ENCODE measurements at places on chromosomes 13 and 19.

- DNase-seq: no peak
These were observed 5.3 kb downstream of the ZNF85 start for GRCh38 chr19:20928371-20928770.

DNA sequence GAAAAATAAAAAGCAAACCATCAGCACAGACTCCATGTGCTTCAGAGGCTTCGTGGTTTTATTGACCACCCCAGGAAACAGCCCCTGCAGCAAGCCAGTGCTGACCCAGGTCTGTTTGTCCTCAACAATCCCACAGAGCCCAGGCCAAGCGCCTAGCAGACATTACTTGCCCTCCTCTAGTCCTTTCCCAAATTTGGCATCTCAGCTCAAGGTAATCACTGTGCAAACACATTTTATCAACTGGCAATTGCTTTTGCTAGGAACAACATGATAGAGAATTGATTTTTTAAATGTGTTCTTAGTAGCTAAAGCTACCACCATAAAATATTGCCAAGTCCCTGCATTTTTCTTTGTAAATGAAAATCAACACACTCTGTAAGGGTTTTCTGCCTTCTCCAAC is 121.8 kb downstream of the STOML3 start:
- no peak for DNase-seq

DNA sequence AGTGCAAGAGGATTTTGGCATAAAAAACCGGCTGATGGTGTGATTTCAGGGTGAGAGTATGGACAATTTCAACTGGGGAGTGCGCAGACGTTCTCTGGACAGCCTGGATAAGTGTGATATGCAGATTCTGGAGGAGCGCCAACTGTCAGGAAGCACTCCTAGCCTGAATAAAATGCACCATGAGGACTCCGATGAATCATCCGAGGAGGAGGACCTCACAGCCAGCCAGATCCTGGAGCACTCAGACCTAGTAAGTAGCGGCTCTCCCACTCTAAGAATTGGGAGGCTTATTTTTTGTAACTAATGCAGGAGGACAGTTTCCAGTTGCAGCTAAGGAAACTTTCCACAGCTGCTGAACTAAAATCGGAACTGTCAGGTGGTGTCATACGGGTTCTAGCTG is 53.6 kb downstream of the ZAR1L start:
- DNase-seq: no peak

DNA sequence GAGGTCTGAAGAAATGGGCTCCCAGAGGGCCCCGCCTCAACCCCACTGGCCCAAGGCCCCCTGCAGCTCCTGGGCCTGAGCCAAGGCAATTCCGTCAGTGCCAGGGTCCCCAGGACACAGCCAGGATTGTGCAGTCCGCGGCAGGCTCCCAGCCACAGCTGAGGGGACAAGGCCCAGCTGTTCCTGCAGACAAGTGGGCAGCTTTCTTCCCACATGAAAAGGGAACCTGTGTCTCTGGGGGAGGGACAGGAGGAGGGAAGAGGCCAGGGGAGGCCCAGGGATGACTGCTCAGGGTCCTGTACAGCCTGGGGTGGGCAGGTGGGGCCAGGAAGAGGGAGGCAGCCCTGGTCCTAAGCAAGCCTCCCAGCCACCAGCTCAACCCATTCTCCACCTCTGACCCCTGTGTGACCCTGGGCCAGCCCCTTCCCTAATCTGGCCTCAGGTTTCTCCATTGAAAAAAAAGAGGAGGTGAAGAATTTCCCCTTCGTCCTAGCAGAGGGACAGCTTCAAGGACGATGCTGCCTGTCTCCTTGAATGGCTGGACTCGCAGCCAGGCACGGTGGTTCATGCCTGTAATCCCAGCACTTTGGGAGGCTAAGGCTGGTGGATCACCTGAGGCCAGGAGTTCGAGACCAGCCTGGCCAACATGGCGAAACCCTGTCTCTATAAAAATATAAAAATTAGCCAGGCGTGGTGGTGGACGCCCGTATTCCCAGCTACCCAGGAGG is 20.5 kb upstream of the VSTM2B start:
- DNase-seq: no peak

GRCh38 chr19:40603071-40603388 is 1.9 kb downstream of the LTBP4 start:
- no peak for DNase-seq

Measured in activated CD8-positive, alpha-beta memory T cell treated with anti-CD3 and anti-CD28 coated beads, Interleukin-2, amount 50 U/mL, for 48 hours (primary cell).